ENCODE measurements at places on chromosomes 3 and 15. TPM values are rescaled to one million over a fixed set of nuclear protein-coding genes. Genes with fewer than 3 reads are reported as not detected.

KLHL6 gene
- not detected for polyA plus RNA-seq

C2CD4A gene
- not detected for polyA plus RNA-seq

RPL22L1 gene
- polyA plus RNA-seq, result 83.0 TPM

TMF1 gene
- 36.9 TPM for polyA plus RNA-seq

CATSPER2 gene
- 1.7 TPM for polyA plus RNA-seq

USP19 gene
- 17.0 TPM for polyA plus RNA-seq

DNAJA4 gene
- 1.3 TPM for polyA plus RNA-seq

LRTM1 gene
- polyA plus RNA-seq, result not detected

SERPINI1 gene
- polyA plus RNA-seq, result 10.2 TPM

GOLGA8T gene
- not detected for polyA plus RNA-seq

ZNF502 gene
- 2.9 TPM for polyA plus RNA-seq

CLDN16 gene
- not detected for polyA plus RNA-seq

NKIRAS1 gene
- polyA plus RNA-seq, result 17.2 TPM

TEX55 gene
- not detected for polyA plus RNA-seq

GPR27 gene
- polyA plus RNA-seq, result 0.10 TPM

SAMMSON gene
- polyA plus RNA-seq, result not detected

KNG1 gene
- polyA plus RNA-seq, result not detected

All from GM23248 (cell line).